ENCODE measurements at places on chromosomes 11 and 22. TPM values are rescaled to one million over a fixed set of nuclear protein-coding genes. Genes with fewer than 3 reads are reported as not detected.

The NRIP3 gene
- total RNA-seq: 2.1 TPM

The DDTL gene
- not detected for total RNA-seq

The C11orf58 gene
- total RNA-seq: 135 TPM

The IGSF22 gene
- total RNA-seq: 0.35 TPM

The KRTAP5-7 gene
- not detected for total RNA-seq

The OR52H1 gene
- not detected for total RNA-seq

The DCDC1 gene
- total RNA-seq: not detected

The RASL10A gene
- 0.70 TPM for total RNA-seq

The DLG2 gene
- 2.1 TPM for total RNA-seq

The POU2AF3 gene
- total RNA-seq: not detected

The IGLL5 gene
- total RNA-seq: not detected

The SPDYC gene
- total RNA-seq: not detected

The GLYATL1 gene
- total RNA-seq: not detected

The PNPLA3 gene
- total RNA-seq: not detected

The MUC5AC gene
- not detected for total RNA-seq

The SLC25A18 gene
- not detected for total RNA-seq

The FAM180B gene
- not detected for total RNA-seq

The SYT13 gene
- total RNA-seq: not detected

The SCN3B gene
- total RNA-seq: not detected

The CRYBB2 gene
- total RNA-seq: not detected

The AGBL2 gene
- 5.6 TPM for total RNA-seq

The C11orf65 gene
- not detected for total RNA-seq

The LUZP2 gene
- not detected for total RNA-seq

The SPI1 gene
- not detected for total RNA-seq

The EMID1 gene
- total RNA-seq: 0.61 TPM

The DEPDC7 gene
- total RNA-seq: 1.6 TPM

The OR51A2 gene
- total RNA-seq: not detected

The CCDC15 gene
- 5.6 TPM for total RNA-seq

The BIK gene
- total RNA-seq: 1.9 TPM

The GAS2L1 gene
- 16.9 TPM for total RNA-seq

The OR6A2 gene
- not detected for total RNA-seq

The ELFN2 gene
- 0.07 TPM for total RNA-seq

The SMTNL1 gene
- not detected for total RNA-seq

Measured in activated CD8-positive, alpha-beta memory T cell treated with anti-CD3 and anti-CD28 coated beads, Interleukin-2, amount 10 ng/mL, durations not matched to agents 7 days and 5 days (primary cell).